ENCODE measurements at places on chromosomes 3 and 15. TPM values are rescaled to one million over a fixed set of nuclear protein-coding genes. Genes with fewer than 3 reads are reported as not detected.

DNA sequence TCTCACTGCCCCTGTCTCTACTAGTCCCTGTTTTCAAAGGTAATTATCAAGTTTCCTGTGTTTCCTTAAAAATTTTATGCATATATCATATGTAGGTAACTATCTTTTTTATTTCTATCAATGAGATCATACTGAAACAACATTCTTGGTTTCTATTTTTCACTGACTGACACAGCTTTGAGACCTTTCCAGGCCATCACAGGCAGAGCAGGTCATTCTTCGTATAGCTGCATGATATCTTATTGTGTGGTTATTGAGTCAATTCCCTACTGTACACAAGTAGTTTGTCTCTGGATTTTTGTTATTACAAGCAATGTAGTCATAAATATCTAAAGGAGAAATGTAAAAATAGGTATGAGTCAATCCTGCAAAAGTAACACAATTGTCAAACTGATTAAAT lies 169.6 kb downstream of the CFAP20DC start:
- no peak for DNase-seq
- no peak overlapping the region for H3K27ac ChIP-seq
- no peaks in the 10 kb centered on the region for H3K36me3 ChIP-seq
- no peaks in the 10 kb centered on the region for H3K4me1 ChIP-seq

DNA sequence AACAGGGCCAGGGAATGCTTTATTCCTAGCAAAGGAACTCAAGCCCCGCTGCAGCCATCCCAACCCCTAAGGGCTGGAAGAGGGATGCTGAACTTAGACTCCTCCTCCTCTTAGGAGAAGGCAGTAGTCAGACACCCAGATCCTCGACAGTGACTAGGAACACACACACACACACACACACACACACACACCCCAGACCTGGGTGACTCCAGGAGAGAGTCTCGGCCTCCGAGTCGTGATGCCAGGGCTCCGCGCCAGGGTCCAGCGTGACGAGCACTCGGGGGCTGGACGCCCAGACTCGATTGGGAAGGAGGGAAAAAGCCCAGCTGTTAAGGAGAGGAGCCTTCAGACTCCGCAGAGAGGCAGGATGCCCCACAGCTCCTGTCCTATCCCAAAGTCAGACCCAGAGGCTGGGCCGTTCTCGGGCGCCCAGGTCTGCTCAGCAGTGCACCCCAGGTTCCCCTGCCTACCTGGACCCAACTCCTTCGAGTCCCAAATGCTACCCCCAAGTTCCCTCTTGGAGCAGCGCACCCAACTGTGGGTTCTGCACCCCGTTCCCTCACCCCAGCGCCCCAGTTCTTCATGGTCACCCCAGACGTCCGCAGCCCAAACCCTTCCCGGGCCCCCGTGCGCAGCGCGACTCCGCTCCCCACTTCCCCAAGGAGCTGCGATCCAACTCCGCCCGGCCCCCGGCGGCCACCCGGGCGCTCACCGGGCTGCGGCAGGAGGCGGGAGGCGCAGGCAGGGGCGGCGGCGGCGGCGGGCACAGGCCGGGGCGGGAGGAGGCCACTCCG lies 421 bp downstream of the BMF start:
- peak overlapping the region; percentile 79 for H3K4me3 ChIP-seq
- H3K27ac ChIP-seq = peak overlapping the region; percentile 89
- no peaks in the 10 kb centered on the region for H3K27me3 ChIP-seq
- no peak for DNase-seq
- H3K4me1 ChIP-seq = peaks cover 55% of the 10 kb centered on the region

Gene RAB8B
- total RNA-seq = 29.8 TPM

DNA sequence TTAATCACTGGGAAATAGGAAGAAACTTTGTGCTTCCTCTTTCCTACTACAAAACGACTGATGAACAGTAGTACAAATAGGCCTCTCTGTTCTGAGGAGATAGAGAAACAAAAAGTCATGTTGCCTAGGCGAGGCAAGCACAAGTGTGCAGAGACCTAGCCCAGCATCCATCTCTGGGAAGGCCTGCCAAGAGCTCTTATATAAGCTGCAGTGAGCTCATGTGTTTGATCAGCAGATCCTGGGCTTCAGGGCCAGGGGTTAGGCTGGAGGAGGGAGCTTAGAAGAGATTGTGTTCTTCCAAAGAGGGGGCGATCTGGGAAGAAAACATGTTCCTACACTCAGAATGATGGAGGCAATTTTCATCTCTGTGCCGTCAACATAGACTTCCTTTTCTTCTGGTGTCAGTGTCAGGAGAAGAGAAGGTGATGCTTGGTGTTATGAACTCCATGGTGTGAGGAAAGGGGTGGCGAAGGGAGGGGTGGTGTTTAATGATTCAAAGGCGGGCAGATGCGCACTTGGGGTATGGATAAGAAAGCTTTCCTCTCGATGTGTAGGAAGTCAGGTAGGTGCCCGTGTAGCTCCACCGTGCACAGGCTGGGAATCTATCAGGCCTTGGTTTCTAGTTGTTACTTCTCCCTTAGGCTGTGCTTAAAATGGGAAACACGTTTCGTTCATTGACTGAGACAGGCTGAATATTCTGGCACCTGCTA lies 29.5 kb upstream of the ETV5 start:
- H3K4me3 ChIP-seq = no peak overlapping the region
- H3K27me3 ChIP-seq = peaks cover 21% of the 10 kb centered on the region
- H3K27ac ChIP-seq = no peak overlapping the region
- H3K4me1 ChIP-seq = no peaks in the 10 kb centered on the region
- no peaks in the 10 kb centered on the region for H3K36me3 ChIP-seq
- DNase-seq = no peak

GRCh38 chr3:195101001-195101583 lies 169.9 kb downstream of the XXYLT1 start:
- DNase-seq = no peak
- H3K36me3 ChIP-seq = no peaks in the 10 kb centered on the region
- no peak overlapping the region for H3K4me3 ChIP-seq
- no peaks in the 10 kb centered on the region for H3K27me3 ChIP-seq

Gene SERPINI2
- total RNA-seq = not detected

- peak; percentile 42 for DNase-seq
- peak overlapping the region; percentile 99 for H3K4me3 ChIP-seq
- H3K36me3 ChIP-seq = peaks cover 17% of the 10 kb centered on the region
These were observed 1.5 kb downstream of the UQCC5 start for GRCh38 chr3:52537726-52538421.

GRCh38 chr3:60463685-60464084 lies 787.6 kb downstream of the FHIT start:
- no peak overlapping the region for H3K27ac ChIP-seq
- H3K27me3 ChIP-seq = peaks cover 3% of the 10 kb centered on the region
- no peaks in the 10 kb centered on the region for H3K4me1 ChIP-seq
- no peak overlapping the region for H3K4me3 ChIP-seq
- no peaks in the 10 kb centered on the region for H3K36me3 ChIP-seq
- no peak for DNase-seq

Gene SLC27A2
- not detected for total RNA-seq

DNA sequence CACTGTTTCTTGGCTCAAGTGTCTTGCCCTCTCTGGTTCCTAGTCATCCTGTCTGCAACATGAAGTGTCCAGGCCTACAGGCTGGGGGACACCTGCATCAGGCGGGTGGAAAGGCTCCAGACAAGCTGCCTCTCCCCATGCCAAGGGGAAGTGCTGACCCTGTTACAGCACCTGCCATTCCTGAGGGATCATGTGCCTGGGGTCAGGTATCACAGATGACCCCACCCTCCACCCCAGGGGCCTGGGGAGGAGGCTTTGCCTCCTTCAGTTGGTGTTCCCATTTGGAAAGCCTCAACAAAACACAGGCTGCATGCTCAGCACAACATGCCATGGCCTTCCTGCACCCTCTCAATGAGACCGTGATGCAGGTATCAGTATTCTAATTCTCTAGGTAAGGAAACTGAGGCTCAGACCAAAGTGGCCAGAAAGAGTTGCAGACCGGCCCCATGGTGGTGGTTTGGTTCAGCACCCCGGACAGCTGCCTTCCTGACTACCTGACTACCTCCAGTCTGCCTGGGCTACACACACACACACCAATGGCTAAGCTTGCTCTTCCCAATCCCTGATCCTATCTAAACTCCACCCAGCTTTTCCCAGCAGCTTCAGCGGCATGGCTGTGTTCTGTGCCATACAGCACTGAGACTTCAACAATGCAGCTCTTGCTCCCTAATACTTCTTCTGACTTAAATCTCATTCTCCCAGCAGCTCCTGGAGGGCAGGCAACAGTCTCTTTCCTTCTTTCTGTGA lies 69.7 kb upstream of the LINGO1 start:
- peaks cover 10% of the 10 kb centered on the region for H3K27me3 ChIP-seq
- no peaks in the 10 kb centered on the region for H3K4me1 ChIP-seq
- no peak for DNase-seq
- H3K36me3 ChIP-seq = no peaks in the 10 kb centered on the region

DNA sequence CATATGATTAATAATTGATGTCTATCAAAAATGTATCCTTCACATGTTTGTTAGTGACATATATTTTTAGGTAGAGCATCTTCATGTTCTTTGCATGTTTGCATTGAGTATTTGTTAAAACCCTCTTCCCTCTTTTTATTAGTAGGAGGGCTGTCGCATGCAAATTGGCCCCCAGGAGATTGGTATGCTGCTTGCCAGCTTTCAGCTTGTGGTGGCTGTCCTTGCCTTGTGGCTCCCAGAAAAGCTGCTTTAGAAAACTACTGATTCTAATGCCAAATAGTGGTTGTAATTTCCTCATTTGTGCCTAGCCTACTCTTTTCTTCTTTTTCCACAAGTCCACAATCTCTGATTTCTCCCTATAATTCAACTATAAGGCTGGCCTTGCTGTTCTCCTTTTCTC lies 886.8 kb downstream of the VGLL3 start:
- no peak for DNase-seq
- no peaks in the 10 kb centered on the region for H3K27me3 ChIP-seq
- H3K4me1 ChIP-seq = no peaks in the 10 kb centered on the region
- no peak overlapping the region for H3K4me3 ChIP-seq
- H3K27ac ChIP-seq = no peak overlapping the region

DNA sequence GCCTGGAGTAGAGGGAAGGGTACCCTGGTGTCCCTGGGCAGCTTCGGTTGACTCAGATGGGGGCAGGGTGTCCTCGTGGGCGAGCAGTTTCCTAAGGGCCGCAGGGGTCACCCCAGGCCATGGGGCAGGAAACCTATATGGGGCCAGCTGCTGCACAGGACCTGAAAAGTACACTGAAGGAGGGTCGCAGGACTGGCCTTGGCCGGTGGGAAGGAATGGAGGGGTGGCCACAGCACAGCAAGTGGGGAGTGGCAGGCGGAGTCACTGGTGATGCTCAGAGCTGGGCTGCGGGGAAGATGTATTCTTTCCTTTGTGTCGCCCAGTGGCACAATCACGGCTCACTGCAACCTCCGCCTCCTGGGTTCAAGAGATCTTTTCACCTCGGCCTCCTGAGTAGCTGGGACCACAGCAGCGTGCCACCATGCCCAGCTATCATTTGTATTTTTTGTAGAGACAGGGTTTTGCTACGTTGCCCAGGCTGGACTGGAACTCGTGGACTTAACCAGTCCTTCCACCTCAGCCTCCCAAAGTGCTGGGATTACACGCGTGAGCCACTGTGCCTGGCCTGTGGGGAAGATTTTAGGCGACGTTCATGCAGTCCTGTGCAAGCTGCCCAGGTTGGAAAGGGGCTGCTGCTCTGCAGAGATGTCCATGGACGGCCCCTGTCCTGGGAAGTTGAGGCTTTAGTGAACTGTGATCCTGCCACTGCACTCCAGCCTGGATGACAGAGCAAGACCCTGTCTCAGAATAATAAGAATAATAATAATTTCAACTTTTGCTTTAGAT lies 57.2 kb downstream of the EFCAB12 start:
- no peak for DNase-seq
- no peak overlapping the region for H3K4me3 ChIP-seq
- H3K27ac ChIP-seq = no peak overlapping the region
- peaks cover 14% of the 10 kb centered on the region for H3K27me3 ChIP-seq
- no peaks in the 10 kb centered on the region for H3K4me1 ChIP-seq
- no peaks in the 10 kb centered on the region for H3K36me3 ChIP-seq

- no peaks in the 10 kb centered on the region for H3K36me3 ChIP-seq
- H3K4me1 ChIP-seq = no peaks in the 10 kb centered on the region
- H3K27ac ChIP-seq = no peak overlapping the region
- H3K4me3 ChIP-seq = no peak overlapping the region
- no peaks in the 10 kb centered on the region for H3K27me3 ChIP-seq
These were observed 15.8 kb upstream of the NSMCE3 start for GRCh38 chr15:29285386-29285785.

Gene THSD4
- 4.5 TPM for total RNA-seq

Gene ASB14
- not detected for total RNA-seq

DNA sequence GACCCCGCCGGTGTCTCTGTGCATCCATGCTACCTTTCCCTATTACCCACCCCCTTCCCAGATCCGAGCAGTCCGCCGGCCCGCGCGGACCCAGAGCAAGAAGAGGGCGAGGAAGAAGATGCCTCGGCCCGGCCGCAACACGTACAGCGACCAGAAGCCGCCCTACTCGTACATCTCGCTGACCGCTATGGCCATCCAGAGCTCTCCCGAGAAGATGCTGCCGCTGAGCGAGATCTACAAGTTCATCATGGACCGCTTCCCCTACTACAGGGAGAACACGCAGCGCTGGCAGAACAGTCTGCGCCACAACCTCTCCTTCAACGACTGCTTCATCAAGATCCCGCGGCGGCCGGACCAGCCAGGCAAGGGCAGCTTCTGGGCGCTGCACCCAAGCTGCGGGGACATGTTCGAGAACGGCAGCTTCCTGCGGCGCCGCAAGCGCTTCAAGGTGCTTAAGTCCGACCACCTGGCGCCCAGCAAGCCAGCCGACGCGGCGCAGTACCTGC lies 788 bp downstream of the FOXB1 start:
- peaks cover 2% of the 10 kb centered on the region for H3K36me3 ChIP-seq
- H3K4me1 ChIP-seq = peaks cover 29% of the 10 kb centered on the region
- DNase-seq = no peak
- peaks cover 92% of the 10 kb centered on the region for H3K27me3 ChIP-seq
- H3K27ac ChIP-seq = no peak overlapping the region

DNA sequence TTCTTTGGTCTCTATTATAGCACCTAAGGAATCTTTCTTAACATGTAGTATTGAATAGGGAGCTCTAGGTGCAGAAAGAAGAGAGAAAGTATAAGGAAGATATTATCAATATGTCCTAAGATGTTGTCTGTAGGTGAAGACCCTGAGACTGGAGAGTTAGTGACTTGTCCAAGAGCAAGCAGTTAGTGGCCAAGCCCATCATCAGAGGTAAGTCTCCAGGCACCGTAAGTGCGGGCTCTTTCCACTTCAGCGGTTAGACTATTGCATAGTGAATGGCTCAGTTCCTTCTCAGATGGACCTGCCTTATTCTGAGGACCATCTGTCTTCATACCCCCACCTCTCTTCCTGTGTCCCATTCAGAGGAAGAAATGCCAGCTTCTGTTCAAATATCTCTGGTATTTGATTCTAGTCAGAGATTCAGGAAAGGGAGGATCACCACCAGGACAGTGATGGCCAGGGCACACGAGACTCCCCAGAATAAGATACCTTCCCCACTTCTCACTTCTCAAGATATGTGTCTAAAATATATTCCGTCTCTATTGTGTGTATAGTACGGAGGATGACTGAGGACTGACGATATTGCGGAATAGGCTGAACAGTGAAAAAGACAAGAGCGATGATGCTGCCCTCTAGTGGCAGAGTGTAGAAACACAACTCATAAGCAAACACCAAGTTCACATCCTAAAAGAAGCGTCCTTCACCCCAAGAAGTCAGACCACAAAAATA lies 19.1 kb upstream of the ADGRG7 start:
- H3K4me3 ChIP-seq = peak overlapping the region; percentile 61
- H3K27ac ChIP-seq = no peak overlapping the region

- no peak for DNase-seq
- no peak overlapping the region for H3K27ac ChIP-seq
- H3K36me3 ChIP-seq = peaks cover 24% of the 10 kb centered on the region
- no peak overlapping the region for H3K4me3 ChIP-seq
- no peaks in the 10 kb centered on the region for H3K4me1 ChIP-seq
These were observed 83.9 kb downstream of the ZMAT3 start for GRCh38 chr3:178987745-178988144.
